ENCODE measurements at places on chromosomes 6 and 20.
A peak's percentile ranks its signal among the peaks of the same experiment; 100 is the strongest.

DNA sequence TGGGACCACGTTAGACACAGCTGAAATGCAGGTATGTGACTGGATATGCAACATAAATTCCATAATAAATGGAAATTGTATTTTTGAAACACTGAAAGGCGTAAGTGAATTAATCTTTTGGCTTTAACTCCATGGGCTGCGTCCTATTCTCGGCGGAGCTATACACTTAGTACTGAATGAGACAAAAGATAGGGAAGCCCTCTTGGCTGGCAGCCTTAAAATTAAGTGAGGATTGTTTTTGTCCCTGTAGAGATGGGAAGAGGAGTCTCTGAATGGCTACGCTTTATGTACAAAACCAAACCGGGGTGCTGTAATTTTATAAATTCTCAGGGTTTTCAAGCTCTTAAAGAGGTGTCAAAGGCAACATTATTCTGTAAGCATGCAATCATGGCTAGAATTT, 429.8 kb downstream of the QKI start:
- DNase-seq, result no peak

GRCh38 chr20:3107464-3108025, 23.0 kb upstream of the AVP start:
- no peak for DNase-seq

DNA sequence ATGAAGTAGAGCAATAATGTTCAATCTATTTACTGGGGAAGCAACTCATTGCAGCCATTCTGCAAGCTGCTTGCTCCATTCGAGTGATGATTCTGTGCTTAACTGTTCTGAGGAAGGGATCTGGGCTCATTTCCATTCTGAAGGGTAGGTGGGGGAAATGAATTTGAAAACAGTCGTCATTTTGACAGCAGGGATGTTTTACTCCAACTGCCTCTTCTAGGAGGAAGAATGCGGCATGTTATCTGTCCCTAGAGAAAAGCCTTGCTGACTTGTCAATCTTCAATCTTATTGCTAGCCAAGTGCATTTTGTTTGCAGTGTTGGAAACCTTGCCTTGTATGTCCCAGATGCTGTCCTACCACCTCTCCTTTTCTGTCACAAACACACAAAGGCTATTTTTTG, 105.9 kb downstream of the PRDM13 start:
- DNase-seq, result no peak

- no peak for DNase-seq
Measured at GRCh38 chr6:169780571-169781091, 29.2 kb downstream of the ERMARD start.

GRCh38 chr6:104525677-104526322, 333.9 kb downstream of the HACE1 start:
- DNase-seq, result peak; percentile 36

GRCh38 chr6:167671977-167672687, 154.6 kb upstream of the AFDN start:
- no peak for DNase-seq

- no peak for DNase-seq
Measured at GRCh38 chr6:351867-352289, 39.7 kb upstream of the IRF4 start.

- DNase-seq, result peak; percentile 20
Measured at GRCh38 chr20:32484225-32484957, 100.7 kb downstream of the NOL4L start.

DNA sequence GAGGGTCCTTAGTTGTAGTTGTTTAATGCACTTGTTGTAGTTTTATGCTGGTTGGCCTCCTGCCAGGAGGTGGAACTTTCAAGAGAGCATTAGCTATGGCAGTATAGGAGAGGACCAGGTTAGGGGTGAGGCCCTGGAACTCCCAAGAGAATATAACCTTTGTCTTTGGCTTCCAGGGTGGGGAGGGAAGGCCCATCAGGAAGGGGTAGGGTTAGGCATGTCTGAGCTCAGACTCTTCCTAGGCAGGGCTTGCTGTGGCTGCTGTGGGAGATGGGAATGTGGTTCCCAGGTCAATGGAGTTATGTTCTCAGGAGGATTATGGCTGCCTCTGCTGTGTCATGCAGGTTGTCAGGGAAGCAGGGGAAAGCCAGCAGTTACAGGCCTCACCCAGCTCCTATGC, 20.0 kb upstream of the GABRR1 start:
- no peak for DNase-seq

DNA sequence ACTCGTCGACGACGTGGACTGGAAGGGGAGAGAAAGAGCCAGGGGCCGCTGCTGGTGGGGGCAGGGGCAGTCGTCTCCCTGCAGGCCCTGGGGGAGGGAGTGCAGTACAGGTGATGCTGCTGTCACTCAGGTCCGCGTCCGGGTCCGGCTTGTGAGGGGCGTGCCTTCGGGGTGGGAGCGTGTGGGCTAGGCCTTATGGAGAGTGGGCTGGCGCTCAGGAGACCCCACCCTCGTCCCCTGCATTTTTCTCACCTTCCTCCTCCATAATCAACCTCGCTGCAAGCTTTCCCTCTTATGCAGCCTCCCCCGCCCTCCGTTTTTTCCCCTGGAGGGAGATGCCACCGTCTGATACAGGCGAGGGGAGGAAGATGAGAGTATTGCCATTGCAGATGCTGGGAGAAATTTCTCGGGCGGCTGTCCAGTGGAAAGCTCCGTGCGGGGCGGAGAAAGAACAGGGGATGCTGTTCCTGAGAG, 632 bp downstream of the PCMT1 start:
- DNase-seq, result no peak

DNA sequence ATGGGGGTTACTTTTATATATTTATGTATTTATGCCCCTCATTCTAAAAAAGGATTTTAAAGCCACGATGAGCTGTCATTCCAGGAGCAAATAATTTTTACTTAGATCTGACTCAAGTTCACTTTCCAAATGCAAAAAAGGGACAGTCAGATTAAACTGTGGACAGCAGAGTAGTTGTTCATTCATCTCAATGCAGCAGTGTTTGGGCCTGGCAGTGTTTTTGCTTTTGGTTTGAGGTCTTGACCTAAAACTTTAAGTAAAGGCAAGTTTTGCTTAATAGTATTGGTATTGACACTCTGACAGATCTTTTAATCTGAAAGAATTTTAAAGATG, 13.9 kb downstream of the JARID2 start:
- DNase-seq, result no peak

DNA sequence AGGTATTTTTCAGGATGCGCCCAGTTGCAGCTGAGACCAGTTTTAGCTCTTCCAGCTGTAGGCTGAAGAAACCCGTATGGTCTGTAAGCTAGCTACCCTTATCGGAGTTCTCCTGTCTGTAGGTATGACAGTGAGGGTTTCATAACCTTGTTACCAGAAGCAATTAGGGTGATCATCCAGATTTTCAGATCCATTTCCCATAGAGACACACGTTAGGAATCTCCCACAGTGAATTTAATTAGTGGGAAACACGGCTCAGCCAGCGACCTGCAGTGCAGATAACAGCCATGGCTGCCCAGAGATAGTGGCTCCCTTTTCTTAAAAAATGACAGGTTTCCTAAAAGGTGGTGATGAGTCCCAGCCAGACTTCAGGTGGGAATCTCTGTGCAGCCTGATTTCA, 111.1 kb downstream of the BTBD3 start:
- DNase-seq, result no peak

- peak; percentile 75 for DNase-seq
Measured at GRCh38 chr20:33732166-33732970, 572 bp downstream of the ZNF341 start.

DNA sequence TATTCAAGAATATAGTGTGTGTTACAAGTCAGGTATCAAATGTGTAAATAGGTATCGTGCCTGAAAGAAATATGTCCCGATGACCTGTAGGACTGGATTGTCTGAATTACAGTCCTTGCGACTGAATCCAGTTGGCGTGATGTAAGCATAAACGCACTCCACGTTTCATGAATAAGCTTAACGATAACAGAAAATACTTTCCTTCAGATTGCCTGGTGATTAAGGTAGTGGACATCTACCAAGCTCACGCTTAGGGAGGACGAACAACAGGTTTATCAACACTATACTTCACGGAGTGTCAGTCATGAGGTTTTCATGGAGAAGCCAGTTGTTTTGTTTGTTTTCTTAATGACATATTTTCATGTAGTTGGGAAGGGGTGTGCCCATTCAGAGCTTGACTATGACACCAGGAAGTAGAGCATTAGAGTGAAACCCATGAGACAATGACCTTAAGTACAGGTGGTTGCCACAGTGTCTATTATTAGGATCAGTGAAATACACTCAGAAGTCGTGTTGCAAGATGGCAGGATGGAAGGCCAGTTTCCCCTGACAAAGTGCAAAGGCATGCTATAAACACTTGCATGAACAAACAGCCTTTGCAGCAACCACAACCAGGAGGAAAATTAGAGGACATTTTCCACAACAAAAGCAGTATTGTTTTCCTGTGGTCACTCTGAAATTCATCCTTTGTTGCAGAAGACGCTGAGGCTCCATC, 305.8 kb upstream of the PRDM1 start:
- no peak for DNase-seq

- DNase-seq, result no peak
Measured at GRCh38 chr6:139017227-139017626, 11.3 kb upstream of the ABRACL start.

DNA sequence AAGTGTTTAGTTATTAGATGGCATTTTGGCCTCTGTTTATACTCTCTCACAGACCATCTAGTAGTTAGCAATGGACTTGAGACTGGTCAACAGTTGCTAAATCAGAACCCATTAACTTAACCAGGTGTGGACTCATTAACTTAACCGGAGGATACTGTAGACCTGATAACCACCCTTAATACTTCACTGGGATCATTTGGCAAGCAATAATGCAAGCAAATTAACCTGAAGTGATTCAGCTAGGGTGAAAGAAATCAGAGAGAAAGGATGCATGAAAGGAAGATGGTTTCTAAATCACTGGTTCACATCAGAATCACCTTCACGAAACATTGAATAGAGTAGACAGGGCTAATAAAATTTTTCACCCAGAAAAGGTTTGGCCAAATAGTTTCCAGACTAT, 73.3 kb downstream of the TMEM244 start:
- no peak for DNase-seq

GRCh38 chr6:163026893-163027292, 299.1 kb downstream of the PACRG start:
- DNase-seq, result no peak

GRCh38 chr6:45537539-45537938, 159.8 kb upstream of the SUPT3H start:
- no peak for DNase-seq

GRCh38 chr20:50987493-50988210, 29.0 kb downstream of the MOCS3 start:
- DNase-seq, result peak; percentile 23

GRCh38 chr6:48032151-48032550, 78.8 kb downstream of the PTCHD4 start:
- no peak for DNase-seq

- DNase-seq, result peak; percentile 21
Measured at GRCh38 chr6:37170273-37171200, 585 bp downstream of the PIM1 start.

GRCh38 chr6:143215363-143215762, 154.7 kb downstream of the AIG1 start:
- DNase-seq, result no peak

- DNase-seq, result no peak
Measured at GRCh38 chr20:21512634-21513180, 1.2 kb downstream of the NKX2-2 start.

DNA sequence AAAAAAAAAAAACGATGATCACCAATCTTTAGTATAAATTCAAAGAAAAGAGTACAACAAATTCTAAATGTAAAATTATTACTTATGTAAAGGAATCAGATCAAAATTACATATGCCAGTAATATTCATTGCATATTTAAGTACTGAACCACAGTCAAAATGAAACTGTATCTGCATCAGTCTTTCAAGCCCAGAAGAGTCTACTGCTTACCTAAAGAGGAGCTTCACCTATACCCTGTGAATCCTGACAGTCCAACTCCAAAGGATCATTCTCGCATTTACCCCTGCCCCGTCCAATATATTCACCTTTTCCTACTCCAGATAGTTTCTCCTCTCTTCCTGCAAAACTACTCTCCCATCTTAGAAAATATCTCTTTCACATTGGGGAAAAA, 9.2 kb downstream of the ATG5 start:
- no peak for DNase-seq

GRCh38 chr20:48953653-48954052, 32.1 kb downstream of the ARFGEF2 start:
- no peak for DNase-seq

DNA sequence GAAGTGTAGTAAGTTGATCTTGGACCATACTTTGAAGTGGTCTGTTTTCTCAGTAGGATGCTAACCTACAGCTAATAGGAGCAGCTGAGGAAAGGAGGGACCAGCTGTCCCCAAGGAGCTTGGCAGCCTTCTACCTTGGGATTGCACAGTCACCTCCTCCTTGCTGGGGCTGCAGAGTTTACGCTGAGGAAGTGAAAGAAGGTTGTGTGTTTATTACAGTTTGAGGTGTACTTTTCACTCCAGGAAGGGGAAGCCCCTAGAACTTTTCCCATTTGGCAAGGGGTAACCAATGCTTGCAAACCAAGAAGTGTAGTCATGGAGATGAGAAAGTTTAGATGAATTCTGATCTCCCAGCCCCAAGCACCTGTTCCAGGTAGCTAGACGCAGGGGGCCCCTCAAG, 58.8 kb downstream of the BMP6 start:
- no peak for DNase-seq

DNA sequence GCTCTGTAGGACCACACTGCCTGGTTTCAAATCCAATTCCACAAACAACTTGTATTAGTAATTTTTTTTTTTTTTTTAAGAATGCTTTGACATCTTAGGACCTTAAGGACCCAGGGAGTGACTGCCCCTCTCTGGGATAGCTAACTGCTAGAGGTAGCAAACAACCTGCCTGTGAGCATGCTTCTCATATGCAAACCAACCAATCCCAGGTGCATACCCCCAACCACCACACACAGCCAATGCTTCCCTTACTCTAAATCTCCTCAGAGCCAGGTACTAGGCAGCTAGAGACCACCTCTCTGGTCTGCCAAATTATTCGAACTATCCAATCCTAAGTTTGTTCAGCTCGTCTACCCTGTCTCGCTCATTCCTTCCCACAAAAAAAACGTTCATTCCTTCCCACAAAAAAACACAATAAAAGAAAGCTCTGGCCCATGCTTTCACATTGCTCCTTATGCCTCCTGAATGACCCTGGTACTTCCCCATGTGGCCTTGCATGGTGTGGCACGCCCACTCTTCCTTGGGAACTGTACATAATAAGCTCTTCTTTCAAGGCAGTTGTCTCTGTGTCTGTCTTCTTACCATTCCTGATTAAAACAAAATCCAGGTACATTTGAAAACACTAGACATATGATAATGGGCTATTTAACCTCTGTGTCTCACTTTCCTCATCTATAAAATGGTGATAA, 6.4 kb downstream of the SERAC1 start:
- DNase-seq, result no peak

GRCh38 chr20:753897-754635, 14.2 kb downstream of the SLC52A3 start:
- DNase-seq, result no peak

DNA sequence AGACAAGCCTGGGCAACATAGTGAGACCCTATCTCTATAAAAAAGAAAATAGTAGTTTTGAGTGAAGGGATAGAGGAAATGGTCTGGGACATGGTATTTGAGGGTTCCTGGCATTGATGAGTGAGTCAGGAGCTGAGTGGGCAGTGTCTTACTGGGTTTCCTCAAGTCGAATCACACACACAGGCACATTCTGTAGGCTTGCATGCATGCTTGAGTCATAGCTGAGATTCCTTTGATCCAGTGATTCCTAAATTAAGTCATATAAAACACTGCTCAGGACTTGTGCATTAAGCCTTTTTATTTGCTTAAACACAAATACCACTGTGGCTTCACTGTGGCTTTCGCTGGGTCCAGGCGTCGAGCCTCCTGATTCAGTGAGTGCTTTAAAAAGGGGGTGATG, 71.8 kb upstream of the TMEM181 start:
- no peak for DNase-seq

GRCh38 chr6:6612308-6612707, 23.8 kb downstream of the LY86 start:
- no peak for DNase-seq
